ENCODE measurements at places on chromosomes 13 and 19. TPM values are rescaled to one million over a fixed set of nuclear protein-coding genes. Genes with fewer than 3 reads are reported as not detected.

CEACAM21 gene
- not detected for total RNA-seq

MYADM gene
- total RNA-seq, result 30.3 TPM

RNF225 gene
- total RNA-seq, result 0.72 TPM

KLK3 gene
- 0.48 TPM for total RNA-seq

GGN gene
- not detected for total RNA-seq

IFNL2 gene
- not detected for total RNA-seq

POU4F1 gene
- total RNA-seq, result 1.2 TPM

CERS1 gene
- total RNA-seq, result not detected

PGLYRP1 gene
- total RNA-seq, result not detected

PLIN5 gene
- 0.72 TPM for total RNA-seq

SPTBN4 gene
- 5.8 TPM for total RNA-seq

ZIM2 gene
- total RNA-seq, result 24.1 TPM

NAPSA gene
- total RNA-seq, result 1.2 TPM
